ENCODE measurements at places on chromosomes 2 and 18. TPM values are rescaled to one million over a fixed set of nuclear protein-coding genes. Genes with fewer than 3 reads are reported as not detected.
A peak's percentile ranks its signal among the peaks of the same experiment; 100 is the strongest.

Gene GPR75
- 0.43 TPM for polyA plus RNA-seq

Gene SERPINB2
- not detected for polyA plus RNA-seq

Gene CFAP221
- polyA plus RNA-seq: 0.30 TPM

Gene RAX
- not detected for polyA plus RNA-seq

Gene DOCK10
- polyA plus RNA-seq: 19.3 TPM

Gene LINC00305
- polyA plus RNA-seq: not detected

Gene ZNF521
- 2.9 TPM for polyA plus RNA-seq

Gene UNC50
- polyA plus RNA-seq: 36.1 TPM

Gene FAM136A
- polyA plus RNA-seq: 32.4 TPM

Gene DNAJC10
- 25.7 TPM for polyA plus RNA-seq

DNA sequence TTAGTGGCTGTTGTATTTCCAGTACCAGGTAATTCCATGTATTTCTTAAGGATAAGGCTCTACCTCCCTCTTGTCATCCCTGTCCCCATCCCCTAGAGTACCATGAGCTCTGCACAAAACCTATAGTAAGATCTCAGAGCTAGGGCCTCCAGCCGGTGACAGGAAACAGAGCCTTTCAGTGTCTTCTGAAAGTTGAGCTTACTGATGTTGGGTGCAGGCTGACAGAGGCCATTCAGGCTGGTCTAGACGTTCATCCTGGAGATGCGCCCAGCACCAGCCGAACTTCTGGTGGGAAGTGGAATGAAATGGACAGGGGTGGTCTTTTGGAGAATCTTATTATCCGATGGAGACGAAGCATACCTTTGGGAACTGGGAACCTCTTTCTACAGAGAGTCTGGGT lies 16.7 kb upstream of the LYPD6B start:
- no peaks in the 10 kb centered on the region for H3K27me3 ChIP-seq
- H3K4me1 ChIP-seq: peaks cover 14% of the 10 kb centered on the region
- H3K36me3 ChIP-seq: no peaks in the 10 kb centered on the region

DNA sequence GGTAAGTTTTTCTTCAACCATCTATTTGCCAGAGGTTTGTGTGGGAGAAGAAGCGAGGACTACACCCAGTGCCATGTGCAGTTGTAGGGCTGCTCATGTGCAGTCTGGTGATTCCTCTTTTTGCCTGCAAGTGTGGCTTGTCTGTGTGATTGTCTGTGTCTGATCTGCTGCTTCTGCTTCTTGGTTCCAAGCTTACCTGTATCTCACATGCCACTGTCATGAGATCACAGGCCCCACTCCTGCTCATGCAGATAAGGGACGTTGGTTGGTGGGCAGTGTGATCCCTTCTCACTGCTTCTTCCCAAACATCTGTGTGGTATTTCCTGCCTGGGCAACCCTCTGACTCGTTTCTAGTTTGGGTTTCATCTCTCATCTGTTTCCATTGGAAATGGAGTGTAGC lies 27.1 kb downstream of the RRM2 start:
- H3K27ac ChIP-seq: no peak overlapping the region
- H3K4me3 ChIP-seq: no peak overlapping the region
- peak; percentile 23 for DNase-seq
- no peaks in the 10 kb centered on the region for H3K27me3 ChIP-seq
- no peaks in the 10 kb centered on the region for H3K36me3 ChIP-seq
- H3K4me1 ChIP-seq: no peaks in the 10 kb centered on the region

- no peaks in the 10 kb centered on the region for H3K36me3 ChIP-seq
- no peak overlapping the region for H3K27ac ChIP-seq
- H3K4me3 ChIP-seq: no peak overlapping the region
- DNase-seq: no peak
- H3K4me1 ChIP-seq: no peaks in the 10 kb centered on the region
These were observed 168.9 kb upstream of the CDH20 start for GRCh38 chr18:61164321-61164720.

GRCh38 chr2:148978026-148978685 lies 60.3 kb upstream of the LYPD6B start:
- no peaks in the 10 kb centered on the region for H3K36me3 ChIP-seq
- H3K4me3 ChIP-seq: no peak overlapping the region
- H3K27me3 ChIP-seq: no peaks in the 10 kb centered on the region
- H3K4me1 ChIP-seq: peaks cover 7% of the 10 kb centered on the region
- H3K27ac ChIP-seq: no peak overlapping the region

DNA sequence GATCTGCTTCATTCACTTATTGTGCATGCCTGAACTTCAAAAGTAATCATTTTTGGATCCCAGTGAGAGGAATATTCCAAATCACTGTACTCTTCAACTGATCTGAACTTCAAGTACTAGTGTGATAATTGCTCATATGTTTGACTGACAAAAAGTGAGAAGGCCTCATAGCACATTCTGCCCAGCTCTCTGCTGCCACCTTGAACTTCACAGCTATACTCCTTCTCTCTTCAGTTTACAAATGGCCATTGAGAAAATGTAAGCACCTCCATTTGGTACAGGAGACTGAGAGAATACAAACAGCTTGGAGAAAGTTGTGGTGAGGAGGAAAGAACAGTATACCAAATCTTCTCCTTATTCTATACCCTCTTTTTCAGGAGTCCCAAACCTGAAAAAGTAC lies 946.0 kb upstream of the CHAC2 start:
- no peak overlapping the region for H3K27ac ChIP-seq
- H3K27me3 ChIP-seq: no peaks in the 10 kb centered on the region
- no peaks in the 10 kb centered on the region for H3K4me1 ChIP-seq
- DNase-seq: no peak

DNA sequence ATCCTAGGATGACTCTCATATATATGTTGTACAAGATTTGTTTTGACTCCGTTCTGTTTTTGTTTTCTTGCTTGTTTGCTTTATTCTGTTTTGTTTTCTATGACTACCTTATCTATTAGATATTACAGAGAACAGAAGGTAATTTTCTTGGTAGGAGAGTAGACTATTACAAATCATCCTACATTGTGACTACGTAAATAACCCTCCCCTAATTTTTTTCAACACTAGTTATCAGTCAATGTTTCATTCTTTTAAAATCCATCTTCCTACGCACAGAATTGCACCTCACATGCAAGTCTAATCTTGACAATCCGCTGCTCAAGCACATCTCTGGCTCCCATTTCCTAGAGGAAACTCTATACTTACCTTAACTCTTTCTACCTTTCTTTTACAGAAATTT lies 792.3 kb upstream of the PIK3C3 start:
- no peaks in the 10 kb centered on the region for H3K36me3 ChIP-seq
- H3K27ac ChIP-seq: no peak overlapping the region
- no peak for DNase-seq
- H3K4me1 ChIP-seq: no peaks in the 10 kb centered on the region
- H3K27me3 ChIP-seq: no peaks in the 10 kb centered on the region

DNA sequence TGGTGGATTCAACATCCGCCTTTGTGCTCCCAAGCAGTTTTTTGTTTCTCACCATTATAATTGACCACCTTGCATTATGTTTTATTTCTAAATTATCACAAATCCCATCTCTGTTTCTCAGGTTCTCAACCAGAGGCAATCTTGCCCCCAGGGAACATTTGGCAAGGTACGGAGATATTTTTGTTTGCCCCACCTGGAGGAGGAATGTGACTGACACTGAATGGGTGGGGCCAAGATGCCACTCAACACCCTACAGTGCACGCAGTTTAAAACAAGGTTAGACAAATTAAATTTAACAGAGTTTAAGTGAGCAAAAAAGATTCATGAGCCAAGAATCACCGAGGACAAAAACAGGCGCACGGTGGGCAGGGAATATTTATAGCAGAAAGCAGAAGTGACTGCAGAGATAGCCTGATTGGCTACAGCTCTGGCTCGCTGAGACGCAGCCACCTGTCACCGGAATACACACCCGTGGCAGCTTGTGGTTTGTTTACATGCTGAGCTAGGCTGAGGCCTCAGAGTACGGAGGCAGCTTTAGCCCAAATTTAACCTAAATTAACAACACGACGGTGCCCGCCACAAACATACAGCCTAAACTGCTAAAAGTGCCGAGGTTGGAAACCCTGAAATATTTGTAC lies 150.0 kb upstream of the ALKAL2 start:
- DNase-seq: peak; percentile 92
- peak overlapping the region; percentile 57 for H3K4me3 ChIP-seq
- no peaks in the 10 kb centered on the region for H3K36me3 ChIP-seq
- peak overlapping the region; percentile 91 for H3K27ac ChIP-seq

- H3K27ac ChIP-seq: no peak overlapping the region
- no peaks in the 10 kb centered on the region for H3K4me1 ChIP-seq
- no peak overlapping the region for H3K4me3 ChIP-seq
- H3K36me3 ChIP-seq: no peaks in the 10 kb centered on the region
- no peaks in the 10 kb centered on the region for H3K27me3 ChIP-seq
These were observed 299.3 kb downstream of the CCDC85A start for GRCh38 chr2:56483081-56483480.

DNA sequence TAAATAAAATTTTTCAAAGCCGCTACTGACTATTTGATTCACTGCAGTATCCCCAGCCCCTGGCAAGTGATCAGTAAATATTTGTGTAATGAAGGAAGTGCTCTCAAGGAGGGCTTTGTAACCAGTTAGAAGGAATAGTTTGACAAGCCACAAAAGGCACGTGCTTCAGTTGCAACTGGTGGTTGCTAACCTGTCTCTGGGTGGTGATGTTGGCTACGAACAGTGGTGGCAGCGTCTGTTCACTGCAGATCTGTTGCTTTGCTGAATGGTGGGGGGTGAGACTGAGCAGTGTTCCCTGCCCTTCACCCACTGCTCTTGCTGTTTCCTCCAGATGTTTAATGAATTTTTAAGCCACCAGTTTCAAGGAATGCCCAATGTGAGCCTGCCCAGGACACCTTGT lies 73.9 kb upstream of the SIX2 start:
- H3K27me3 ChIP-seq: no peaks in the 10 kb centered on the region
- no peaks in the 10 kb centered on the region for H3K36me3 ChIP-seq
- H3K4me3 ChIP-seq: no peak overlapping the region

DNA sequence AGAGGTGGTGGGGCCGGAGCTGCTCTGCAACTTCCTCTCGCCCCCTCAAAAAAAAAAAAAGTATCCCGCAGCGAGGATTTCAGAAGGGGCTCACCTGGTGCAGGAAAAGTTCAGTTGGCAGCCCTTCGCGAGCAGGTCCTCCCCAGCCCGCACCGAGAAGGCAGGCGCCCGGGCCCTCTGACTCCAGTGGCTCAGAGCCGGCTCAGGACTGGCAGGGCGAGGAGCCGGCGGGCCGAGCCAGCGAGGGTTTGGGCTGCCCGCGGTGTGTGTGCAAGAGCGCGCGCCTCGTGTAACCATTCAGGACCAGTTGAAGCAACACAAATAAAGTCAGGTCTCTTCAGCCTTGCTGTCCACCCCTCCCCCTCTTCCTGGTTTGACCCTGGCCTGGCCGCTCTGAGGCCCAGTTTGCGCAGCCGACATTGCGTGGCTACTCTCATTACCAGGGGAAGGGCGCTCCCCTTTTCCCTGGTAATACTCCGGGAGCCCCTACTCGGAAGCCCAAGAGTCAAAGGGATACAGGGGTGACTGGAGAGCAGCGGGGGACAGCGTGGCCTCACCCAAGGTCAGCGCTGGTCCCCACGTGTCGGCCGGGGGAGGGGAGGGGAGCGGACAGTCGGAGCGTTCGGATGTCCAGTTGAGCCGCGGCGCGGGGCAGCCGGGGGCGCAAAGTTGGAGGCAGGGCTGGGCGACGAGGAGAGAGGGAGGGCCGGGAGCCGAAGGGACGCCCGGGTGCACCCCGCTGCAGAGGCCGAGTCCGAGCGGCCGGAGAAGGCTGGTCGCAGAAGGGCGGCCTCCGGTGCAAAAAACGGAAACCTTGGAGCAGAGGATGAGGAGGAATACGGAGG lies 12.3 kb downstream of the EN1 start:
- peaks cover 87% of the 10 kb centered on the region for H3K27me3 ChIP-seq
- DNase-seq: peak; percentile 64
- H3K36me3 ChIP-seq: no peaks in the 10 kb centered on the region
- H3K4me3 ChIP-seq: peak overlapping the region; percentile 41

GRCh38 chr2:85777441-85777861 lies 23.7 kb downstream of the ATOH8 start:
- no peak overlapping the region for H3K27ac ChIP-seq
- DNase-seq: peak; percentile 59
- no peak overlapping the region for H3K4me3 ChIP-seq
- H3K4me1 ChIP-seq: peaks cover 82% of the 10 kb centered on the region

GRCh38 chr2:102487761-102488462 lies 14.9 kb downstream of the SLC9A4 start:
- H3K4me3 ChIP-seq: no peak overlapping the region
- no peak for DNase-seq
- no peaks in the 10 kb centered on the region for H3K36me3 ChIP-seq
- H3K27ac ChIP-seq: no peak overlapping the region

- H3K4me3 ChIP-seq: peak within 1 kb of the TSS; percentile 97
- no peaks in the 10 kb centered on the region for H3K36me3 ChIP-seq
- DNase-seq: peak; percentile 97
- no peaks in the 10 kb centered on the region for H3K27me3 ChIP-seq
- peaks cover 48% of the 10 kb centered on the region for H3K4me1 ChIP-seq
These were observed at the start of gene PASK for GRCh38 chr2:241148891-241149674. PASK (minus strand) TSS chr2:241149472; CDS start chr2:241143032, 6,440 bp downstream.

DNA sequence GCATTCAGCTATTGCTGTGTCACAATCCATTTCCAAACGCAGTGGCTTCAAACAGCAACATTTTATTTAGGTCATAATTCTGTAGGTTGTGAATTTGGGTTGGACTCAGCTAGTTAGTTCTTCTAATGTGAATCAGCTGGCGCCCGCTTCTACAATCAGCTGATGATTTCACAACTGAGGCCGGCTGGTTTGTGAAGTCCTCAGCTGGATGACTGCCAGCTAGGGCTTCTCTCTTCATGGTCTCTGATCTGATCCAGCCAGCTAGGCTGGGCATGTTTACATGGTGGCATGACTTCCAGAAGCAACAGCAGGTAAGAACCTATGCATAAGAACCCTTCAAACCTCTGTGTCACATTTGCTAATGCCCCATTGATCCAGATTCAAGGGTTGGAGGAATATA lies 172.0 kb downstream of the SLC4A10 start:
- no peak for DNase-seq
- H3K4me3 ChIP-seq: no peak overlapping the region
- no peaks in the 10 kb centered on the region for H3K27me3 ChIP-seq
- no peaks in the 10 kb centered on the region for H3K4me1 ChIP-seq
- H3K36me3 ChIP-seq: no peaks in the 10 kb centered on the region

GRCh38 chr2:162327134-162327769 lies 8.8 kb upstream of the IFIH1 start:
- H3K36me3 ChIP-seq: no peaks in the 10 kb centered on the region
- no peaks in the 10 kb centered on the region for H3K4me1 ChIP-seq
- H3K27me3 ChIP-seq: no peaks in the 10 kb centered on the region
- H3K27ac ChIP-seq: no peak overlapping the region
- no peak overlapping the region for H3K4me3 ChIP-seq

DNA sequence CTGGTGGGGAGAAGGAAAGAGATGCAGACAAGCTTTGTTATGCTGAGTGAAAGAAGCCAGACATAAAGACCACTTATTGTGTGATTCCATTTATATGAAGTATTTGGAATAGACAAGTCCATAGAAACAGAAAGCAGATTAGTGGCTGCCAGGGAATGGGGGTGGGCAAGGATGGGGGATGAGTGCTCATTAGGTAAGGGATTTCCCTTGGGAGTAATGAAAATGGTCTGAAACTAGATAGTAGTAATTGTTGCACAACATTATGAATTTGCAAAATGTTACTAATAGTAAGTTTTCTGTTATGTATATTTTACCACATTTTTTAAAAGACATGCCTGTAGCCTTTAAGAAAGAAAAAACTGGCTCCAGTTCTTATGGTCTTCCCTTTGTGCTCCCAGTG lies 154.9 kb downstream of the LNPK start:
- no peak overlapping the region for H3K27ac ChIP-seq
- no peaks in the 10 kb centered on the region for H3K36me3 ChIP-seq
- no peaks in the 10 kb centered on the region for H3K4me1 ChIP-seq
- H3K27me3 ChIP-seq: no peaks in the 10 kb centered on the region

- no peak for DNase-seq
- no peak overlapping the region for H3K4me3 ChIP-seq
- peaks cover 29% of the 10 kb centered on the region for H3K4me1 ChIP-seq
- no peaks in the 10 kb centered on the region for H3K27me3 ChIP-seq
- H3K36me3 ChIP-seq: peaks cover 3% of the 10 kb centered on the region
These were observed 16.7 kb upstream of the STAT1 start for GRCh38 chr2:191030521-191031154.
